Skin of body (tissue), 3 donors: ENCODE measurements at places on chromosomes 13 and 19. TPM values are rescaled to one million over a fixed set of nuclear protein-coding genes. Genes with fewer than 3 reads are reported as not detected.

GRCh38 chr13:93655154-93655553 lies 428.5 kb downstream of the GPC6 start:
- DNase-seq = no peak

- DNase-seq = peak; percentile 72
These were observed 4.5 kb downstream of the FAM174C start for GRCh38 chr19:1279782-1280341.

- DNase-seq = no peak
These were observed 340.5 kb upstream of the OBI1 start for GRCh38 chr13:78999494-78999893.

The ACP7 gene
- total RNA-seq = 5.2 TPM
